ENCODE measurements at places on chromosomes 16 and 17. TPM values are rescaled to one million over a fixed set of nuclear protein-coding genes. Genes with fewer than 3 reads are reported as not detected.

- peaks cover 12% of the 10 kb centered on the region for H3K27me3 ChIP-seq
- DNase-seq = no peak
- no peak overlapping the region for H3K4me3 ChIP-seq
- H3K4me1 ChIP-seq = no peaks in the 10 kb centered on the region
- no peak overlapping the region for H3K27ac ChIP-seq
These were observed 7.3 kb downstream of the ABCA3 start for GRCh38 chr16:2333231-2333630.

DNA sequence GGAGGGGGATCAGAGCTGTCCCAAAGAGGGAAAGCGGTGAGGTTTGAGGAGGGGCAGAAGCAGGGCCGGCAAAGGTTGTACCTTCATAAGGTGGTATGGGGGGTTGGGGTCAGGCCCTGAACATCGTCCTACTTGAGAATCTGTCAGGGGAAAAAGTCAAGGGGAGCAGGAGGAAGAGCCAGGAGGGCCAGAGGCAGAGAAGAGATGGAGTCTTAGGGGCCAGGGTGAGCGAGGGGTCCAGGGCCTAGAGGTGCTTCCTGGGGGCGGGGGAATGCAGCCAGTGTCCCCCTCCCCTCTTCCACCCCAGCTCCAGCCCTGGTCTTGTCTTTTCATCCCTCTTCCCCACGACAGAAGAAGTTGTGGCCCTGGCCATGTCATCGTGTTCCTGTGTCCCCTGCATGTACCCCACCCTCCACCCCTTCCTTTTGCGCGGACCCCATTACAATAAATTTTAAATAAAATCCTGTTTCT lies 1.3 kb upstream of the PRRT2 start:
- peaks cover 8% of the 10 kb centered on the region for H3K4me1 ChIP-seq
- no peak for DNase-seq
- H3K4me3 ChIP-seq = no peak overlapping the region
- H3K27ac ChIP-seq = peak overlapping the region; percentile 43

DNA sequence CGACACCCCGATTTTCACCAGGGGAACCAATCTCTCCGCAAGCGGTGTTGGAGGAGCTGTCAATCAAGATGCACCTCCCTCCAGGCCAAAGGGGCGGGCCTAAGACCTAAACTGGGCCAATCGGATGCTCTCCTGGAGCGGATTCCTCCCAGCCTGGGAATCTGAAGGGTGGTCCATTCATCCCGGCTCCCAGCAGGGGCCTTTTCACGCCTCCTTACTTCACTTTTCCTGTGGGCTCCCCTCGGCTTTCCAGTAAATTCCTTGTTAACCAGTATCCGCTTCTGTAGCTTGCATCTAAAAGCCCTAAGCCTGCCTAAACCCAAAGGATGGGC lies 17.1 kb downstream of the C16orf74 start:
- no peaks in the 10 kb centered on the region for H3K36me3 ChIP-seq
- no peaks in the 10 kb centered on the region for H3K4me1 ChIP-seq
- no peak overlapping the region for H3K4me3 ChIP-seq
- DNase-seq = no peak
- H3K27me3 ChIP-seq = no peaks in the 10 kb centered on the region
- no peak overlapping the region for H3K27ac ChIP-seq

DNA sequence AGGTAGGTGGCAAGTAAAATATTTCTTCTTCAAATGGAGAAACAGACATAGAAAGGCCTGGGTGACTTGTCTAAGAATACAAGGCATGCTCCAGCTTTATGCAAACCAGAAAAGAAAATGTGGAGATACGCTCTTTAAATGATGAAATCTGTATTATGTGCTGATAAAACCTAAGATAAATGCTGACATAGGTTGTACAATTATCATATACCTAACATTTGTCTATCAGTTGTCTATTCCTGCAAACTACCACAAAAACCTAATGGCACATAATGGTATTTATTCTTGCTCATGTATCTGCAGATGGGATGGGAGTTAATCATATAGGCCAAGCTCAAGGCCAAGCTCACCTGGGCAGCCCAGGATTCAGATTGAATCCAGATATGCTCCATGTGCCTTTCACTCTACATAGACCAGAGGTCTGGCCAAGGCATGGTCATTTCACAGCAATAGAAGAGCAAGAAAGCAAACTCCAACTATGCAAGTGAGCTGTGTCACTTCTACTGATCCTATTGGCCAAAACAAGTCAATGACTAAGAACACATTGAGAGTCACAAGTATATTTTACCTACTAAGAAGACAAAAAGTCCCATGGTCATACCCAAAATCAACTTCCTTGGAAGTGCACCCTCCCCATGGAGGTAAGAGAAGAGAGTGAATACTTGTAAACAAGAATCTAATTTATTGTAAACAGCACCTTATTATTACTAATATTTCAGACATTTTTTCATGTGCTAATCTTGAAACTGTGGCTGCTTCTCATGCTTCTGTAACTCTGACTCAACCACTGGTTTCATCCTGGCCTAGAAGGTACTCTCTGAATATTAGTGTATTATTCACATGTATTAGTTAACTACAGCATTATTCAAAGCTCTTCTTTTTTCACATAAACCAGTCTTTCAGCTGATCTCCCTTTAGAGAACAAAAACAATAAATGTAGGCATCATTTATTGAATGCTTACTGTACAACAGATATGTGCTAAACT lies 270.7 kb upstream of the SOX9 start:
- no peak overlapping the region for H3K27ac ChIP-seq
- no peak overlapping the region for H3K4me3 ChIP-seq
- no peaks in the 10 kb centered on the region for H3K36me3 ChIP-seq
- H3K4me1 ChIP-seq = no peaks in the 10 kb centered on the region
- H3K27me3 ChIP-seq = no peaks in the 10 kb centered on the region

GRCh38 chr17:6670999-6671398 lies 19.4 kb downstream of the C17orf100 start:
- H3K27ac ChIP-seq = no peak overlapping the region
- no peak overlapping the region for H3K4me3 ChIP-seq
- no peaks in the 10 kb centered on the region for H3K4me1 ChIP-seq
- H3K27me3 ChIP-seq = peaks cover 4% of the 10 kb centered on the region
- DNase-seq = no peak

DNA sequence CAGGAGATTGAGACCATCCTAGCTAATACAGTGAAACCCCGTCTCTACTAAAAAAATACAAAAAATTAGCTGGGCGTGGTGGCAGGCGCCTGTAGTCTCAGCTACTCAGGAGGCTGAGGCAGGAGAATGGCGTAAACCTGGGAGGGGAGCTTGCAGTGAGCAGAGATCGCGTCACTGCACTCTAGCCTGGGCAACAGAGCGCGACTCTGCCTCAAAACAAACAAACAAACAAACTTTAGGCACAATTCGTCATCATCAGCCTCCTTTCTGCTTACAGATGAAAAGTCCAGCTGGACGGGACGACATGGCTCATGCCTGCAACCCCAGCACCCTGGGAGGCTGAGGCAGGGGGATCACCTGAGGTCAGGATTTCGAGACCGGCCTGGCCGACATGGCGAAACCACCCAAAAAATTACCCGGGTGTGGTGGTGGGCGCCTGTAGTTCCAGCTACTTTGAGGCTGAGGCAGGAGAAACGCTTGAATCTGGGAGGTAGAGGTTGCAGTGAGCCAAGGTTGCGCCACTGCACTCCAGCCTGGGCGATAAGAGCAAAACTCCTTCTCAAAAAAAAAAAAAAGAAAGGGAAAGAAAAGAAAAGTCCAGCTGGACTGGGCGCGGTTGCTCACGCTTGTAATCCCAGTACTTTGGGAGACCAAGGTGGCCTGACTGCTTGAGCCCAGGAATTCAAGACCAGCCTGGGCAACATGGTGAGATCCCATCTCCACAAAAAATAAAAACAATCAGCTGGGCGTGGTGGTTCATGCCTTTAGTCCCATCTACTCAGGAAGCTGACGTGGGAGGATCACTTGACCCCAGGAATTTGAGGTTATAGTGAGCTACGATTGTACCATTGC lies 1.5 kb upstream of the SPIRE2 start:
- H3K36me3 ChIP-seq = no peaks in the 10 kb centered on the region
- no peaks in the 10 kb centered on the region for H3K27me3 ChIP-seq

DNA sequence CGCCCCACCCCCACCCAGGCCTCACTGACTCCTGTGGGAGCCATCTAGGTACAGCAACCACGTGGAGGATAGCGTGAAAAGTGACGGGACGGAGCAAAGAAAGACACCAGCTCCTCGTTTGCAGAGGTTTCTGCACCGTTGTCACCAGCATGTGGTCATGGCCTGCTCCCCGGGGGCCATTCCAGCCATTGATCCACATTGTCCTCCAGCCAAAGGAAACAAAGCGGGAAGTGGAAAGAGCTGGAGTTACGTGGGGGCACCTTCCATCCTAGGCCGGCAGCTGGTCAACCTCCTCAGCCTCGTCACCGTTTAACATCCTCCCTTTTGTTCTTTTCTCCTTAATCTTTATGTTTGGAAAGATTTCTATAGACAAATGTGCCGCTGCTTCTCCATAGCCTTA lies 153.7 kb downstream of the RPTOR start:
- H3K4me3 ChIP-seq = no peak overlapping the region
- no peak for DNase-seq
- no peaks in the 10 kb centered on the region for H3K27me3 ChIP-seq
- H3K36me3 ChIP-seq = no peaks in the 10 kb centered on the region
- H3K27ac ChIP-seq = no peak overlapping the region

GRCh38 chr17:80605326-80606066 lies 60.9 kb downstream of the RPTOR start:
- no peaks in the 10 kb centered on the region for H3K36me3 ChIP-seq
- no peaks in the 10 kb centered on the region for H3K4me1 ChIP-seq
- no peak for DNase-seq
- H3K27ac ChIP-seq = no peak overlapping the region

GRCh38 chr16:86663685-86664521 lies 85.6 kb downstream of the FOXL1 start:
- no peak for DNase-seq
- no peaks in the 10 kb centered on the region for H3K36me3 ChIP-seq
- H3K27ac ChIP-seq = no peak overlapping the region
- H3K27me3 ChIP-seq = no peaks in the 10 kb centered on the region
- H3K4me1 ChIP-seq = no peaks in the 10 kb centered on the region
- H3K4me3 ChIP-seq = no peak overlapping the region

GRCh38 chr17:1650731-1651558 lies 1.3 kb upstream of the RILP start:
- H3K4me1 ChIP-seq = peaks cover 15% of the 10 kb centered on the region
- no peak overlapping the region for H3K4me3 ChIP-seq
- H3K27me3 ChIP-seq = no peaks in the 10 kb centered on the region
- no peak for DNase-seq

- H3K4me1 ChIP-seq = no peaks in the 10 kb centered on the region
- no peak overlapping the region for H3K4me3 ChIP-seq
- H3K36me3 ChIP-seq = peaks cover 42% of the 10 kb centered on the region
- no peak for DNase-seq
- H3K27ac ChIP-seq = no peak overlapping the region
These were observed 15.4 kb downstream of the UBN1 start for GRCh38 chr16:4862639-4863038.

DNA sequence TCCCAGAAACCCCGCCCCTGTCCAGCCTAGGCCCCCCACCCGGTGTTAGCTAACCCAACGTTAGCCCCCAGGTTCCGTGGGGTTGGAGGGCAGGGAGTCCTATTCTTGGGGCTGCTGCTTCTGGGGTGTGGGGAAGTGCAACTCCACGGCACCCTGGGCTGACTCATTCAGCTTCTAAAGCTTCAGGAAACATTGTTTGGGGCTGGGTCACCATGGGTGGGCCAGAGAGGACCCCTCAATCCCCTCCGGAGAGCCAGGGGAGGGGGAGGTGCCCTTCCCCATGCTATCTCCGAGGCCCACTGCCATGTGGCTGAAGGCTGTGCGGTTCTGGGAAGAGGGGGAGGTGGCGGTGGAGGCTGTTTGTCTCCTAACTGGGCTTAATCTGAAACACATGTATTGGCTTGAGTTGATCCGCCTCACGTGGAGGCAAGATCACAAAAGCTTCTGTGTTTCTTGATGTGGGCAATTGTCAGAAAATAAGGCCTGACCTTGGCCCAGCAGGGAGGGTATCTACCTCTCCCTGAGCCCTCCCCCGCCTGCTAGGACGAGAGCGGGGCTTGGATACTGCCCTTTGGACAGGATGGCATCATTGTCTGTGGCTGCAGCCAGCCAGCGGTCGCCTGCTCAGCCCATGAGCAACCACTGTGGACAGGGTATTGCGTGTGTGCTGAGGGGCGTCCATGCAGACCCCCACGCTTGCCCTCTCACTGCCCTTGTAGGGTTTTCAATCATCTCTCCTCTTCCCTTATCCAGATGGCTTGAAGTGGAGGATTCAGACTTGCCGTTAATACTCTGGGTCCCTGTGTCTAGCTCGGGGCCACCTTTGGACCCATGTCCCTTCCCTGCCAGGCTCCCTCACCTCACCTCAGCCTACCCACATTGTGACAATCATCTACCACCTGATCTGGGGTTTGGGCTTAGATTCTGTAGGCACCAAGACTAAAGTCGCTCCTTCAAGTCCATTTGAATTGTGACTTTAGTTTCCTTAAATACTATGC lies 1.3 kb downstream of the SERPINF1 start:
- no peaks in the 10 kb centered on the region for H3K36me3 ChIP-seq
- peak overlapping the region; percentile 66 for H3K27ac ChIP-seq
- peaks cover 14% of the 10 kb centered on the region for H3K4me1 ChIP-seq
- H3K4me3 ChIP-seq = no peak overlapping the region
- DNase-seq = peak; percentile 49

- H3K36me3 ChIP-seq = no peaks in the 10 kb centered on the region
- peak within 1 kb of the TSS; percentile 5 for H3K4me3 ChIP-seq
- no peak within 1 kb of the TSS for H3K27ac ChIP-seq
- DNase-seq = peak; percentile 20
These were observed at the start of gene IRX6 for GRCh38 chr16:55323637-55324271. IRX6 (plus strand) TSS chr16:55324203; CDS start chr16:55325092, 889 bp downstream.

DNA sequence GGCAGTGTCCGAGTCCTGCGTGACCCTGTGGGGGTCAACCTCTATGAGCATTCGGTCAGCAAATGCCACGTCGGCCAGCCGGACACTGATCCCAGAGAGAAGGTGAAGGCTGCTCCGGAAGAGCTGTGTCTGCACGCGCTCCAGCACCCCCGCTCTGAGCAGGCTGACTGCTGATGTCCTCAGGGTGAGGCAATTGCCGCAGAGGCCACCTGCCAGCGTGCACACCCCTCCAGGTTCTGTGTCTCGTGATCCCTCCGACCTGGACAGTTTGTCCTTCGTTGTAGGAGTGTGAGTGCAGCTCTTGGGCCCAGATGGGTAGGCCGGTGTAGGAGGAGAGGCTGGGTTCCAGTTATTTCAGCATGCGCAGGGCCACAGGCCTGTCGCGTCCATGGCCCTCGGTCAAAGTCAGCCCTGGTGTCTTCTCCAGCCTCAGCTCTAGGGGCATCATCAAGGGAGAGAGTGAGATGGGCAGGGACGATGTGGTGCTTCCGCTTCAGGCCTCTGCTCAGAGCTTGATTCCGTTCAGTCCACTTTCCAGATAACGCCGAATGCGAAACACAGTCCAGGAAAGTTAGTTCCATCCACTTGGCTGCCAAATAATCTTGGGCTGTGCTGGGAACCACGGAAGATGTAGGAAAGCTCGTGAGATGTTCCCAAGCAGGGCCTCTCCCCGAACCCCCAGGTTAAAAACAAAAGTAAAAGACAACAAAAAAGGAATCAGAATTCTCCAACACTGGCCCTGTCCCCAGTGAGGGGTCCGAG lies 15.1 kb upstream of the NCBP3 start:
- H3K4me1 ChIP-seq = peaks cover 4% of the 10 kb centered on the region
- H3K27me3 ChIP-seq = no peaks in the 10 kb centered on the region
- no peak for DNase-seq
- no peak overlapping the region for H3K4me3 ChIP-seq
- H3K36me3 ChIP-seq = no peaks in the 10 kb centered on the region
- H3K27ac ChIP-seq = no peak overlapping the region

The ZFHX3 gene
- 32.7 TPM for total RNA-seq

The TBC1D3C gene
- total RNA-seq = not detected

The GGT6 gene
- 12.3 TPM for total RNA-seq

The SPATA22 gene
- not detected for total RNA-seq
